ENCODE measurements at places on chromosomes 5 and 9.

DNA sequence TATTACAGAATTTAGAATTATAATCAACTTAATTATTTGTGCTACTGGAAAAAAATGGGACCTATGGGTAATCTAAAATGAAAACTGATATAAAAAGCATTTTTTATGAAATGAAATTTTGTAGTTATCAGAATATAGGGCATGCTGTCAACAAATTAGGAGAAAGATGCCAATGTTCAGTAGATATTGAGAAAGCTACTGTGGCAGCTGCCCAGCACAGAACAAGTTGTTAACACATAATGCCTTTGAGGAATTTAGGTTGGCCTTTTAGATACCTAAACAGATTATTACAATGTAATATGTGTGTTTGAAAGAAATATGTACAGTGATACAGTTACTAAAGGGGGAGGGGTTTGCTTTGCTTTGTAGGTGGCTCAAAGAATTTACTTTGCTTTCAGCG is 54.1 kb downstream of the PPIC start:
- no peak for DNase-seq

DNA sequence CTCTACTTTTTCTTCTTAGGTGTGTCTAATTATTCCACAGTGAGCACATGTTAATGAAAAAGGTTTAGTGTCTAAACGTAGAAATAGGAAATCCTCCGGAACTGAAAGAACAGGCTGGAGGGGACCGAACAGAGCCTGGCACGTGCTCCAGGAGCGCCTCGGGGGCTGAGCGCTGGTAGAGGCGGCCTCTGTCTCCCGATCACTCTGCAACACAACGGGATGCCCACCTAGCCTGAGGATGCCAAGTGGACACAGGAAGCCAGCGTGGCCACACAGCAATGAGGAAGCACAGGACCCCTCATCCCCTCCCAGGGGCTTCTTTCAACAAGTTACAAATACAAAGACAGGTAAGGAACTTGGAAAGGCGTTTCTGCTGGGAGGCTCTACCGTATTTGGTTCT is 19.4 kb downstream of the TRIM7 start:
- no peak for DNase-seq

DNA sequence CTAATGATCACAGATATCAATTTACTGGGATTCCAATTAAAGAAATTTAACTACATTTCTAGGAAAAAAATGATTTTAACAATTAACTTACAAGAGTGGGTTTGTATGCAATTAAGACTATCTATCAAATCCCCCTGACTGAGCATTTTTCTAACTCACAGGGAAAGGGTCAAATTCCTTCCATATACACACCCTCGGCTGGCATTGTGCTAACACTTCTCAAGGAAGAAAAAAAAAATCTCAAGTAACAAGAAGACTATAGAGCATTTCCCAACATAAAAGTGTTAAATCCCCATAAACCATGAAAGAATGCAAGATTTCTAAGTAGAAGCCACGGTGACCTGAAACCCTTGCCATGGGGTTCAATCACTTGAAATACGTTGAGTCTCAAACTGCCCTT is 368.8 kb downstream of the GLIS3 start:
- no peak for DNase-seq

GRCh38 chr9:104831681-104832080 is 67.8 kb downstream of the NIPSNAP3B start:
- no peak for DNase-seq

- no peak for DNase-seq
Measured at GRCh38 chr5:137923856-137924255, 34.6 kb downstream of the PKD2L2 start.
